ENCODE measurements at places on chromosomes 11 and 22.

DNA sequence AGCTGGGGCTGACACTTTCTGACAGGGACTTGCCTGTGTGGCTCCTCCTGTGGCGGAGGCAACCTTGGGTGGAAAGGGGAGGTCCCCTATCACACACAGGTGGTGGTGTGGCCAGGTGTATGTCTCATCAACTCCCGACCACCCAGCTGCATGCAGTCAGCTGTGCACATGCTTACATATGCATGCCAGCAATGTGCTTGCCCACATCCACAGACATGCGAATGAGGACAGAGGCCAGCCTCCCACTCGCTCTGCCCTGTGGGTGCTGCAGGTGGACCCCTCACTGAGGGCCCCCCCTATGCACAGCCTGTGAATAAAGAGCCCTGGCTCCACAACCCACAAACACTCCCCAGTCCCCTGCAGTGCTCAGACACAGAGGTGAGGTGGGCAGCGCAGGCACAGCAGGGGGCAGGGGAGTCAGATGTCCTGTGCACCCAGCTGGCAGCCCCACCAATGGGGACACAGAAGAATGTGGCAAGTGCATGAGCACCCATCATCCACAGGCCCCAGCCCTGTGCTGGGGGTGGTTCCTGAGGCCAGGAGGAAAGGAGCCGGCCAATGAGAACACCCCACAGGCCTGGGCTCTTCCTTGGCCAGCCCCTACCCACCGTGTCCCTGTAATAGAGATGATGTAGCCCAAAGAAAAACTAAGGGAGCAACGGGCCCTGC is 9.5 kb downstream of the GNB1L start:
- no peak for DNase-seq

GRCh38 chr11:65491614-65492386 is 7.0 kb upstream of the MALAT1 start:
- no peak for DNase-seq

GRCh38 chr22:28759861-28760560 is 12.5 kb upstream of the CCDC117 start:
- DNase-seq = no peak

- DNase-seq = no peak
These were observed 57.0 kb downstream of the MYH9 start for GRCh38 chr22:36330655-36331305.

- no peak for DNase-seq
These were observed 23.1 kb upstream of the ANO5 start for GRCh38 chr11:22169833-22170232.

DNA sequence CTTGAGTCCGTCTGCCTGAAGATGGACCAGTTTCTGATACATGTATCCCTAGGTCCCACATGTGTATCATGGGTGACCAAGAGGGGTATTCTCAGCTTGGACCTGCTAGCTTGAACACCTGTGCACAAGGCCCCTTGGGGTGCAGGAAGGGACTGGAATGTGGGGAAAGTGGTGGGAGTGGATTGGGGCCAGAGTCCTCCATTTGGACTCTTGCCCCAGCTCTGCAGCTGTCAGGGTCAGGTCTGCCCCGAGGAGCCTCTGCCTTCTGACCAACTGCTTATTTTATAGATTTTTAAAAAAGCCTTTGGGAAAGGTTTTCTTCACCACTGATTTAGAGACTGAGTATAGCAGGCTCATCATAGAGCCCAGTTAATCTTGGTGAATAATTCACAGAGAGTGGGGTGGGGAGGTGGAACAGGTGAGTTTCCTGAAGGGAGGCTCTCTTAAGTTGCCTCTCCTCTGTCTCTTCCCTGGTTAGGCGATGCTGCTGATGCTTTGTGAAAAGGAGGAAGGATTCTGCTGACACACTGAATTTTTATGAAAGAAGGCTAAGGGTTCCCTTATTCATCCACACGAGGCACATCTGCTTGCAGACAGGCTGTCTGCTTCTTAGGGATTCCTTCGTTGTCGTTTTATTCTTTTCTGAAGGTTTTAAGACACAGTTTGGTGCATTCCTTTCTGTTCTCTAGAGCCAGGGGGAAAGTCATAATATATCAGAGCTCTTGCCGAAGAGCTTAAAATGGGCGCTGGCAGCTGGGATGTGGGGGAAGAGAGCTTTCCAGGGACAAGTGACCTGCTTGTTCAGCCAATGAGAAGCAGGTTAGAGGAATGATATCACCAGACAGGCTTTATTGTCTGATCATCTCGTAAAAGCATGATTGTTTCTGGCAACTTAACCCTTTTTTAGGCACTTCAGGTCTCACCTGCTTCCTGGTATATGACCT is 19.9 kb downstream of the TRIM44 start:
- DNase-seq = no peak

DNA sequence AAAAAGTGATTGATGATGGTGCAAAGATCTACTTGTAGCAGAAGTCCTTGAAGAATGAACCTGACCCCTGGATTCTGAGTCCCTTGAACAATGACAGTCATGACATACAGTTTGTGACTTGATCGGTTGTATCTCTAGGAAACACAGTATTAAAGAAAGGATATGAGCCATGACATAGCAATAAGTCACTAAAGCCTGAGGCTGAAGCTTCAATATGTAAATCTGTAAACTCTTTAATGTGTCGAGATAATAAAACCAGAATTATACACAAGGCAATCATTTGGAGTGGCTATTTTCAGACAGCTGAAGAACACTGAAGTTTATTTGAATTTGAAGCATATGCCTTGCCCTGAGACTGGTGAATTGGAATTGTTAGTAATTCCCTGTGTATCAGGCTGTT is 911.5 kb upstream of the RAG2 start:
- DNase-seq = no peak

- DNase-seq = no peak
These were observed 4.2 kb downstream of the MMP1 start for GRCh38 chr11:102793677-102794290.

DNA sequence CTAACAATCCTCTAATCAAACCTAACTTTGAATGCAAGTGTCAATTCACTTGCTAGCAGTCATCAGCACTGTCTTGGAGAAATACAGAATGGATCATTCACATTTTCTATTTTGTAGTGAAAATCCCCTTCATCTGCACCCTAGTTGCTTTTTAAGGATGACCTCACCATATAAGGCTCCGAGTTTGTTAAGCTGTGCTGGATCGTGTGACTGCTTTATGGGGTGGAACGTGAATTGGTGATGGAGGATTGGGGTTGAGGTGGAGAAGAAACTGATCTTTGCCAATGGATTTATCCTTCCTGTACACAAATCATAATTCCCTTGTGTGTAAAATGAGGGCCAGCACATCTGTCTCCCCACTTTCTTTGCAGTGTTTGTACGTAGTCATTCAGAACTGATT is 85.6 kb upstream of the TBCEL start:
- DNase-seq = no peak

DNA sequence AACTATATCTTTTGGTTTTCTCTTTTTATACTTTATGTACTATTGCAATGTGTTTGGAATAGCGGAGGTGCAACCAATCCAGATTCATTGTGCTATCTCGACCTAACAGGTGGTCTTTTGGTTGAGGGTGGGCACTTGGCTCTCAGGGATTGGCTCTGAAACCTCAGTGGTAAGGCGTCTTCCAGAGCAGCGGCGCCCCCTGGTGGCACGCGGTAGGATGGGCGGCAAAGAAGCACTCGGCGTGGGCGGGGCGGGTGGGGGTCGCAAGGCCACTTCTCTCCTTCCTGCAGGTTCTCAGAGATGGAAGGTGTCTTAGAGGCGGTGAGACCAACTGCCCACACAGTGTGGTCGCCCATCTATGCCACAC is 19.2 kb upstream of the PLET1 start:
- peak; percentile 64 for DNase-seq

DNA sequence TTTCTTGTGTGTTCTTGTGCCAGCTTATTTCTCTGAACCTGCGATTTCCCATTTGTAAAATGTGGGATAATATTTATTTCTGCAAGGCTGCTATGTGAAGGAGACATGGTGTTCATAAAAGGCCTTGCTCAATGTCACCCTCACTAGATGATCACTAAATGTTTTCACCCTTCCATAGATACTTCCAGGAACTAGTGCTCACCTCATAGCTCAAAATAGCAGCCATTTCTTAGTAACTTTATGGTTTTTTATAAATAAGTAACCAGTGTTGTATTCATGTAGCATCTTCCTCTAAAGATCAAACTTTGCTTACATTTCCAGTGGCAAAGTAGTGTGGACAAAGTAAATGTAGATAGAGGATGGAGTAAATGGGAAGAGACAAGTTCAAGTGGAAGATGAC is 23.8 kb downstream of the SYTL2 start:
- no peak for DNase-seq

DNA sequence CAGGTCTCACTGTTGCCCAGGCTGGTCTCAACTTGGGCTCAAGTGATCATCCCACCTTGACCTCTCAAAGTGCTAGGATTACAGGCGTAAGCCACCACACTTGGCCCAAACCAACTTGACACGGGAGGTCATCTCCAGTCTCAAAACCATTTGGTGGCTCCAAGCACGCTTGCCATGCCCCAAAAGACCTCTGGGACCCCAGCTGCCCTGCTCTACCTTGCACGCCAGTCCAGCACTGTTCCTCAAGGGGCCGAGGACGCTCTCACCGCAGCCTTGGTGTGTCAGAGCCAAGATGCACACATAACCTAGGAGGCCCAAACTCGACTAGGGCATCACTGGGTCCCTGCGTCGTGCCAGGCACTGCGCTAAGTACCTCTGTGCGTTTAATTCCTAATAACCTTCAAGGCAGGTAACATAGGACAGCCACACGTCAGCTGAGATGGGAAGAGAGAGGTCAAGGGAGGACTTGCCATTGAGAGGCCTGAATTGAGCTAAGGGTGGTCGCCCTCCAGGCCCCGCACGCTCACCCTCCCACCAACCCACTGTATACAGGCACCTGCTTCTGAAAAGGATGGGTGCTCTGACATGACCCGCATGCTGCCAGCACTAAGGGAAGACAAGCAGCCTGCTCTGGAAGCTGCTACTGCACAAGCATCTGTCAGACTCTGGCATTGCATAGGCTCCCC is 4.6 kb upstream of the GAS2L1 start:
- DNase-seq = no peak

GRCh38 chr11:6927030-6927617 is 898 bp downstream of the ZNF215 start:
- no peak for DNase-seq

DNA sequence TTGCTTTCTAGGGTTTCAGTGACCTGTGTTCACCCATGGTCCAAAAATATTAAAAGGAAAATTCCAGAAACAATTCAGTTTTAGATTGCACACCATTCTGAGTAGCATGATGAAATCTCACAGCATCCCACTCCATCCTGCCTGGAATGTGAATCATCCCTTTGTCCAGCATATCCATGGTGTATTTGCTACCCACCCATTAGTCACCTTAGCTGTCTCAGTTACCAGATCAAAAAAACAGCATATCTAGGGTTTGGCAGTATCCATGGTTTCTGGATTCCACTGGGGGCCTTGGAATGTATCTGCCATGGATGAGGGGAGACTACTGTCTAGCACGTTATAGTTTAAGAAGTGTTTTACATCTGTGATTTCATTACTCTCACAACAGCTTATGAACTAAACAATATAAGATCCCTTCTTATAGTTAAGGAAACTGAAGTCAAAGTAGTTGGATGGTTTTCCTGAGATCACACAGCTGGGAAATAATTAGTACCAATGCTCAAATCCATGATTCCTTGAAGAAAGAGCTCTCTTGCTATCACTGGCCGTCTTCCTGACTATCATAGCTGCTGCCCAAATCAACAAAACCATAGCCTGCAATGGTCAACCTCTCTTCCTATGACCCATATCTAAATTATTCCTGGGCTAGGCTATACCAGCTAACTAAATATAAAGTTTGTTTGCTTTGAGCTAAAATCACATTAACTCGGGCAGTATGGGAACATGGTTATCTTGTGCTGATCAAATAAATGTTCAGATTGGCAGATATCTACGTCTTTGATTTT is 122.6 kb downstream of the MICAL2 start:
- no peak for DNase-seq

GRCh38 chr11:109018639-109019038 is 353.8 kb downstream of the DDX10 start:
- no peak for DNase-seq

DNA sequence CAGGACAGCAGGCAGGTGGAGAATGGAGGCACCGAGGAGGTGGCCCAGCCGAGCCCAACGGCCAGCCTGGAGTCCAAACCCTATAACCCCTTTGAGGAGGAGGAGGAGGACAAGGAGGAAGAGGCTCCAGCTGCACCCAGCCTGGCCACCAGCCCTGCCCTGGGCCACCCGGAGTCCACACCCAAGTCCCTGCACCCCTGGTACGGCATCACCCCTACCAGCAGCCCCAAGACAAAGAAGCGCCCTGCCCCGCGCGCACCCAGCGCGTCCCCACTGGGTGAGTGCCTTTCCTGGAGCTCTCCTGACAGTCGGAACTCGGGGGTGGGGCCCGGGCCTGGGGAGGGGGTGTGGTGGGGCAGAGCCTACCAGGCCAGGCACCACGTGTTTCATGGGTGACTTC is 19.7 kb downstream of the MICALL1 start:
- no peak for DNase-seq

DNA sequence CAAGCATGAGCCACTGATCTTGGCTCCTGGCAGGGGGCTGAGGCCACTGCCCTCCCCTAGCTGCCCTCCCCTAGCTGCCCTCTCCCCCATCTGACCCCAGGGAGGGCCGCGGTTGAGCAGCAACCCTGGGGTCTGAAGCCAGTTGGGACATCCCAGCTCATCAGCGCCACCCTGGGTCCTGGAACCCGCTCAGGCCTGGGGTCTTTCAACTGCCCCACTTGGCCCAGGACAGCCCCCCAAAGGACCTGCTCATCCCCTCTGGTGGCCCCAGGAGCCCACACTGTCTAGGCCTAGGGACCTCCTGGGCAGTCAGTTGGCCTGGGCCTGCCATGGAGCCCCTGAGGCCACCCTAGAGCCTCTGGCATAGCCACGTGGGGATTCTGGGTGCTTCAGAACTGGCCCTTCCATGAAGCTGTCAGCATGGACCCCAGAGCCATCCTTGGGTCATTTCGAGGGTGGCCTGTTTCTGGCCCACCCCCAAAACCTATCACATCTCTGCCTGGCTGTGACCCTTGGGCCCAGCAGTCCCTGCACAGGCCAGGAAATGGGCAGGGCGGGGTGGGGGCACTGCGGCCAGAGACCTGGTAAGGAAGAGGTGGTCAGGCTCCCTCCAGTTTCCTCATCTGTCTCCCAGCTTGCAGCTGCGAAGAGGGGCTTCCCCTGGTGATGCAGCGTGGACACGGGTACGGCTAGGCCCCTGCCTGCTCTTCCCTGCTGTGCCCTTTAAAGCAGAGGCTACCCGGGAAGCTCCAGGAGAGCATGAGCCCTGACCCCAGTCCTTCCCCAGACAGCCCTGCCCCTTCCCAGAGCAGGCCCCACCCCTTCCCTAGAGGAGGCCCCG is 37.9 kb downstream of the MUC2 start:
- no peak for DNase-seq

- DNase-seq = no peak
These were observed 1.9 kb downstream of the ANKRD54 start for GRCh38 chr22:37842015-37842793.

- no peak for DNase-seq
These were observed 8.2 kb upstream of the TBC1D22A start for GRCh38 chr22:46754110-46754799.

- no peak for DNase-seq
These were observed 385 bp downstream of the TST start for GRCh38 chr22:37018815-37019308.

- DNase-seq = no peak
These were observed 82.1 kb downstream of the PPP6R3 start for GRCh38 chr11:68542617-68543016.
